ENCODE measurements at places on chromosomes 5 and 9.

- no peak for DNase-seq
These were observed 41.1 kb upstream of the KLF4 start for GRCh38 chr9:107530679-107531078.

GRCh38 chr5:90472783-90473395 lies 1.7 kb downstream of the MBLAC2 start:
- DNase-seq: peak; percentile 1

DNA sequence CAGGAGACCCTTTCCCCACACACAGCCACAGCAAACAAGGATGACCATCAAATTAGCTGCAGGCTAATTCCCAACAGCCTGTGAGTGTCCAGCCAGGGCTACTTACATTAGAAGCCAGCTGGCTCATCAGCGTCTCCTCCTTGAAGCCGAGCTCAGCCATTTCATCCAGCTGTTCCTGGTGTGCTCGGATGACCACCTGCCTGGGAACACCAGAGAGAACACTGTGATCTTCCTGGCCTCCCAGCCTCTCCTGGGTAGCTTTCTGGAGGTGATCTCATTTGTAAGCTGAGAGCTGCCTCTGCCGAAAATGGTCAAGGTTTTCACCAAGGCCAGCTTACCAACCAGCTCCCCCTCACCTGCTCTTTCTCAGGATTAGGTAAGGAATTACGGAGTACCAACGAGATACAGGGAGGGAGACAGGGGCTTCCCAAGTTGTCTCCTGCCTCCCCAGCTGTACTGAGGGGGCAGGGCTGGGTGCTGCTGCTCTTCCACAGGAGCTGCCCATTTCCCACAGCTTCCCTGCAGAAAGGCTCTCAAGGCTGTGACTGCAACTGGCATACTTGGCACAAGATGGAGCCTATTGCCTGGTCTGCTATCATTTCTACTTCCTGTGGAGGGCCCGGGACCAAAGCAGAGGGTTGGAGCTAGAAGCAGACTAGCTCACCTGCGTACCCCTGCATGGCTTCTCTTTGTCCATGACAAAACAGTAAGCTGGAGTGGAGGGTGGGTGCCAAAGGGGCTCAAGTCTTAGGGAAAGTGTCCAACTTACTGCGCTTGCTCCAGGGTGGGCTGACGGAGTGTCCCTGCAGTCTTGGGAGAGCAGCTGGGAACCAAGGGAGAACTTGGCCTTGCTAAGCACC lies 73.9 kb downstream of the KIF24 start:
- no peak for DNase-seq

- no peak for DNase-seq
These were observed 4.1 kb upstream of the HDHD3 start for GRCh38 chr9:113380869-113381378.

- no peak for DNase-seq
These were observed 54.9 kb downstream of the MTX3 start for GRCh38 chr5:79936002-79936645.

GRCh38 chr5:180287404-180287803 lies 4.5 kb downstream of the MAPK9 start:
- DNase-seq: no peak

DNA sequence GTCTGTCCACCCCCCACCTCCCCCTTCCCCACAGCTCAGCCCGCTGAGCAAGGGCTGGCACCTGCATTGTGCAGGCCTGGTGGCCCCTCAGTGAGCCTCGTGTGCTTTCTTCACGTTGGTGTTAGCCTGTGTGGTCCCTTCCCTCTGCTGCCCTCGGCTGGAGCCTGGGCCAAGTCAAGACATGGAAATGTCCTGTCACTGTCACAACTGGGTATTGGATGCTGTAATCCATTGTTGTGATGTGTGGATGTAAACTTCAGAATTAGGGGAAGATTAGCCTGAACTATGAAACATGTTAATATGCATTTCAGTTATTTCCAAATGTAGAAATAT lies 103.9 kb downstream of the TRIO start:
- no peak for DNase-seq

Data from T1000 (cell line).